Mesangial cell (primary cell): ENCODE measurements at places on chromosomes 4 and X. TPM values are rescaled to one million over a fixed set of nuclear protein-coding genes. Genes with fewer than 3 reads are reported as not detected.

The PHKA1 gene
- 4.9 and 6.0 TPM in 2 replicates for total RNA-seq

The TLR10 gene
- total RNA-seq: not detected in 2 replicates

The STK32B gene
- total RNA-seq: 3.8 and 4.6 TPM in 2 replicates

The MED12 gene
- total RNA-seq: 19.6 and 42.5 TPM in 2 replicates

The CT45A10 gene
- not detected in 2 replicates for total RNA-seq

The TMPRSS11B gene
- total RNA-seq: not detected in 2 replicates

The NAP1L2 gene
- total RNA-seq: under 0.01 and 0.16 TPM in 2 replicates

The IL2 gene
- not detected in 2 replicates for total RNA-seq

The CLNK gene
- total RNA-seq: not detected in 2 replicates

The SRPK3 gene
- total RNA-seq: 1.9 TPM in 1 of 2 replicates, not detected in the other

The VCX gene
- total RNA-seq: not detected in 2 replicates
